ENCODE measurements at places on chromosomes 13 and 19. TPM values are rescaled to one million over a fixed set of nuclear protein-coding genes. Genes with fewer than 3 reads are reported as not detected.

DNA sequence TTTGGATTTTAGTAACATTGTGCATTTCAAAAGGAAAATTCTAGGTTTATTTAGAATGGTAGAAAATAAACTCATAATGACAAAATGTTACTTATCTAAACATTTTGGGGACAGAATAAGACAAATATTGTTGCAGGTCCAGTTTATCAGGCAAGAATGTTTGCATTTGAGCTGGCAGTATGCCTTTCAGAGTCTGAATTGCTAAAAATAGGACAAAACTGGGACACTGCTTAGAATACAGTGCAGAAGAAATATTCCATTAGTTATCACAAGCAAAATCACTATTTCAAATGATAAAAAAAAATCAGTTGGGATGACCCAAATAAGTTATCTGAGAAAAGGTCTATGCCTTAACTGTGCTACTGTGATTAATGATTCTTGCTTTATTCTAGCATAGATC, 870.3 kb upstream of the MIR17HG start:
- H3K27ac ChIP-seq, result no peak overlapping the region
- no peak for DNase-seq
- H3K4me3 ChIP-seq, result no peak overlapping the region
- no peaks in the 10 kb centered on the region for H3K27me3 ChIP-seq

- DNase-seq, result peak; percentile 77
- H3K4me3 ChIP-seq, result peak within 1 kb of the TSS; percentile 78
- H3K36me3 ChIP-seq, result peaks cover 10% of the 10 kb centered on the region
- H3K27me3 ChIP-seq, result no peaks in the 10 kb centered on the region
Measured at GRCh38 chr19:46601318-46602224, at the start of gene CALM3. TSS of gene CALM3 (plus strand) at chr19:46601330. CDS start at chr19:46601435, 105 bp downstream.

DNA sequence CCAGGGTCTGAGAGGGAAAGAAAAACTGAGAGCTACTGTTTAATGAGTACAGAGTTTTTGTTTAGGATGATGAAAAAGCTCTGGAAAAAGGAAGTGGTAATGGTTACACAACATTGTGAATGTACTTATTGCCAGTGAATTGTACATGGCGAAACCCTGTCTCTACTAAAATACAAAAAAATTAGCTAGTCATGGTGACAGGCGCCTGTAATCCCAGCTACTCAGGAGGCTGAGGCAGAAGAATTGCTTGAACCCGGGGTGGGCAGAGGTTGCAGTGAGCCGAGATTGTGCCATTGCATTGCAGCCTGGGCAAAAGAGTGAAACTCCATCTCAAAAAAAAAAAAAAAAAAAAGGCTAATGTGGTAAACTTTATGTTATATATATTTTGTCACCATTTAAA, 96.3 kb downstream of the VWA8 start:
- no peak overlapping the region for H3K4me3 ChIP-seq
- no peaks in the 10 kb centered on the region for H3K27me3 ChIP-seq
- H3K27ac ChIP-seq, result no peak overlapping the region
- no peaks in the 10 kb centered on the region for H3K4me1 ChIP-seq
- no peak for DNase-seq

The VSIG10L gene
- total RNA-seq, result 27.3 TPM

Measured in suprapubic skin (tissue), 4 donors.